ENCODE measurements at places on chromosomes 1 and 21.

DNA sequence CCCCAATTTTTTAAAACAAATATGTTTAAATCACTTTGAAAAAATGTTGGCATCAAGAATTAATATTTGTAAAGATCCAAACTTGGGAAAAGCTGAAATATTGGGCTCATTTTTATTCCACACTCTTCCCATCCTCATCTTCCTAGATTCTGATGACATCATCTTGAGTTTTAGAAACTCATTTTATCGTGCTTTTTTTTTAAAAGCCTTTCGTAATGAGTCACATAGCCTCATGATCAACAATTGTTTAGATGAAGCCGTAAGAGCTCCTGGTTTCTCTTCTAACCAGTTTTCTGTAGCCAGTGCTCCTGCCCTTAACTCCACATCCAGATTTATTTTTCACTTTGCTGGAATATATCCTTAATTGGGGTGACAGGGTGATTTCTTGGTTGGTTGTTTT lies 78.6 kb downstream of the POFUT2 start:
- no peak for DNase-seq

GRCh38 chr1:182484531-182485257 lies 34.7 kb downstream of the RGSL1 start:
- DNase-seq, result no peak

- no peak for DNase-seq
These were observed 24.9 kb downstream of the FAAH start for GRCh38 chr1:46418976-46419375.

- DNase-seq, result no peak
These were observed 2.5 kb downstream of the UBL4B start for GRCh38 chr1:110114784-110115183.

- DNase-seq, result no peak
These were observed 27.6 kb upstream of the FHAD1 start for GRCh38 chr1:15219280-15220023.

DNA sequence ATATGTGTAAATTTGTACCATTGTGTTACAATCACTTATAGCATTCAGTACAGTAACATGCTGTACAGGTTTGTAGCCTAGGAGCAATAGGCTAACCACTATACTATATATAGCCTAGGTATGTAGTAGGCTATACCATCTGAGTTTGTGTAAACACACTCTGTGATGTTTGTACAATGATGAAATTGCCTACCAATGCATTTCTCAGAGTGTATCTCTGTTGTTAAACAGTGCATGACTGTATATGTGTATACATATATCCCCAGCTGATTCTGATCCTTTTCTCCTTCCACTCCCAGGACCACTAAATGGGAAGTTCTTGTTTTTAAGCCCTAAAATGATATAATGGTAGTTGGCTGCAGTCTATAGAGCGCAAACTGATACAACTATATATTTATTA lies 7.8 kb downstream of the GNPAT start:
- no peak for DNase-seq
